ENCODE measurements at places on chromosomes 5 and 9. TPM values are rescaled to one million over a fixed set of nuclear protein-coding genes. Genes with fewer than 3 reads are reported as not detected.

GNG10 gene
- total RNA-seq: 7.0 TPM

SOWAHA gene
- total RNA-seq: not detected

NUTM2F gene
- total RNA-seq: not detected

WNK2 gene
- total RNA-seq: 3.8 TPM

FIBCD1 gene
- total RNA-seq: not detected

SIT1 gene
- total RNA-seq: 67.8 TPM

PRRT1B gene
- not detected for total RNA-seq

FAM221B gene
- total RNA-seq: not detected

- DNase-seq: no peak
Observed at GRCh38 chr9:73853549-73853948, 643.6 kb upstream of the RORB start.

DNA sequence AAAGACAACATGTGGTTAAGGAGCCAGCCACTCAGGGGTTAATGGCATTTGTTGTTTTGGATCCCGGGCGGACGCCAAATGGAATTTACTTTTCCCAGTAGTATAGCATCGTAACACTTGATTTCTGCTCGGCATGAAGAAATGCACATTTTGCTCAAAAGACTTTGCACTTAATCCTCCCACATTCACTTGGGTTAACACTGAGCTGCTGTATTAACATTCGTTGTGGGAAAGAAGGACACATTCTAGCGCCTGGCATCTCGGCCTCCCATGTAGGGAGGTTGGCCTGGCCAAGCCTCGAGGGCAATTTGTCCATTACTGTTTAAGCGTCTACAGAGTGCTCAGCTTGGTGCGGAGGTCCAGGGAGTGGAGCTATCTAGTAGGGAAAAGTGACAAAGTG, 32.3 kb upstream of the INSYN2B start:
- DNase-seq: no peak

- DNase-seq: no peak
Observed at GRCh38 chr5:52853650-52854049, 65.9 kb downstream of the ITGA1 start.

GRCh38 chr5:110865400-110866094, 126.7 kb downstream of the SLC25A46 start:
- no peak for DNase-seq

GRCh38 chr9:123835821-123836220, 94.1 kb downstream of the DENND1A start:
- no peak for DNase-seq
